ENCODE measurements at places on chromosomes 5 and 9.

DNA sequence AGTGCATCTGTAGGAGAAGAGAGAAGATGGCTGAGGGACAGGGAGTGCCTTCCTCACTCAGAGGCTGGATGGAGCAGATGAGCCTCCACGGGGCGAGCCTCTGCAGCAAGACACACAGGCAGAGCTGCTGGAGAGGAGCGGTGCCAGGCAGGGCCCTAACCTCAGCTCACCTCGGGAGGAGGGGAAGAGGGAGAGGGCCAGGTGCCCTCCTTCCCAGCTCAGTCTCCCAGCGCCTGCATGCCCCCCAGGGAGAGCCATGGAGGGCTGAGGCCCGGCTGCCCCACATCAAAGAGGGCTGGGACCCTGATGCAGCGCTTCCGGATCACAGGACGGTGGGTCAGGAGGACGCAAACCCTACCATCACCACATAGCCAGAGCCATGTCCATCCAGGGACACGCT lies 13.6 kb upstream of the SPATA31E1 start:
- no peak for DNase-seq
- no peak overlapping the region for H3K4me3 ChIP-seq
- H3K27ac ChIP-seq: no peak overlapping the region
- H3K4me1 ChIP-seq: no peaks in the 10 kb centered on the region

DNA sequence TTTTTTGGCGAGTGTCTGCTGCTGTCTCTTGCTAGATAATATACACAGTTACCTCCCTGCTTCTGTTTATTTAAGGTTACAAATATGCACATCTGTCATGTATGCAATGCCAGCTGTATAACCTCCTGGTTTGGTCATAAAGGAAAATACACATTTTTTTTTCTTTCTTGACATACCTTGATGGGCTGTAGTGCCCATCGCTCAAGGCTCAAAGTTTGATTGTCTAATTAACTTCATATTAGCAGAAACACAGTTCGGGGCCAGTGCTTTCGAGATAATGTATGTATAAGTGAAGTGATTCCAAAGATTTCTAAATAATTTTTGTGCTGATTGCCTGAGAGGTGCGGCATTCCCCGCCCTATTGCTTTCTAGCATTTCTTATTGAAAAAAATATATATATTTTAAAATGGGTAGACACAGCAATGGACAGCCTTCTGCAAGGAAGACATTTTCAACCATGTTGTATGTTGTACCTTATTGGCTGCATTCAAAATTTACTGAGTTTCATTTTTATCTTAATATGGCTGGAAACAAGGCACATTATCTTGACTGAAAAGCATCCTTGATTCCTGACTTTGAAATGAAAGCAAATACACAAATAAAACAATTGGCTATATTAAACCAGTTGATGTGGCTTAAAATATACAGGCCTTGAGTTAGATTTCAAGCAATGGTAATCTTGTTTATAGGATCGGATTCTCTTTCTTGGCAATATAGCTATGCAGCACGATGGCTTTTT lies 206.2 kb downstream of the MEF2C start:
- H3K36me3 ChIP-seq: no peaks in the 10 kb centered on the region
- DNase-seq: no peak
- no peak overlapping the region for H3K27ac ChIP-seq
- peaks cover 99% of the 10 kb centered on the region for H3K27me3 ChIP-seq
- H3K4me1 ChIP-seq: peaks cover 32% of the 10 kb centered on the region

DNA sequence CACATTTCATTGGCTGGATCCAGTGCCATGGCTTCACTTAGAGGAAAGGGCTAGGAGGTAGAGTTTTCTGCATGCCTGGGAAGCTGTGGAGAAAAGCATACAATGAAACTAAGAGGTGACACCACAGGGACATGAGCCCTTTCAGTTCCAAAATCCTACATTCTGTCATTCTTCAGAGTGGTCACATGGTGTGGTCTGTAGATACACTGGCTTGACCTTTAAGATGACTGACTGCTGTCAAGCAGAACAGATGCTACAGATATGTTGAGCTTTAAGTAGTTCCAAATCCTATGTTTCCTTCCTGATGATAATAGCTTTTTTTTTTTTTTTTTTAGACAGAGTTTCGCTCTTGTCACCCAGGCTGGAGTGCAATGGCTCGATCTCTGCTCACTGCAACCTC lies 26.2 kb downstream of the DMRT3 start:
- H3K27me3 ChIP-seq: peaks cover 8% of the 10 kb centered on the region
- no peak for DNase-seq
- H3K27ac ChIP-seq: no peak overlapping the region
- no peaks in the 10 kb centered on the region for H3K4me1 ChIP-seq

DNA sequence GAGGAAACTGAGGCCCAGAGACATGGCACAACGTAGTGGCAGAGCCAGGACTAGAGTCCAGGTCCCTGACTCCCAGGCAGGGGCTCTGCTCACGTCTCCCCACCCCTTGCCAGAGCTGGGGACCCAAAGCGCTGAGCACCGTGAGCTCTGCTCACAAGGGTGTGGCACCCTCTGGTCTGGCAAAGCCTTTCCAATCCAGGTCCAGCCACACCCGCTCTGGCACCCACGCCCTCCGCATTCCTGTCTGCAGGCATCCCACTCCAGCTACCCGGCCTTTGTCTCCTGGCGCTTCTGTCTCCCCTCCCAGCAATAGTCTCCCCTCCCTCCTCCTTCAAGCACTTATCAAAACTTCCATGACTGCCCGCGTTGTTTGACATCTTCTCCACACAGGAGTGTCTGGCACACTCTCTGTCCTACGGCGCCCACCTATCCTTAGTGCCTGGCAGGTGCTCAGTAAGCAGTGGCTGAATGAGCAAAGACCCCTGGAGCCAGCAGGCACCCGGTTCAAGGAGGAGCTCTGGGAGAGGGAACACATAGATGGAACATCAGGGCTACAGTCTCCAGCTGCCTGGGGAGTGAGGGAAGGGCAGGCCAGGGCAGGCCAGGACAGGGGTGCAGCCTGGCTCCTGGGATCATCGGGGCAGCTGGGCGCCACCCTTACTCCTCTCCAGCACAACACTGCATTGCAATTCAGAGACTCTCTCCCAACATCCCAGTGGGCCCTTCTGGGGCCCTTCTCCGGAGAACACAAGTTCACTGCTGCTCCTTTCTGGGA lies 12.0 kb downstream of the HIGD2A start:
- DNase-seq: no peak
- H3K4me1 ChIP-seq: peaks cover 31% of the 10 kb centered on the region
- H3K4me3 ChIP-seq: no peak overlapping the region
- H3K27ac ChIP-seq: no peak overlapping the region
- H3K36me3 ChIP-seq: peaks cover 51% of the 10 kb centered on the region

DNA sequence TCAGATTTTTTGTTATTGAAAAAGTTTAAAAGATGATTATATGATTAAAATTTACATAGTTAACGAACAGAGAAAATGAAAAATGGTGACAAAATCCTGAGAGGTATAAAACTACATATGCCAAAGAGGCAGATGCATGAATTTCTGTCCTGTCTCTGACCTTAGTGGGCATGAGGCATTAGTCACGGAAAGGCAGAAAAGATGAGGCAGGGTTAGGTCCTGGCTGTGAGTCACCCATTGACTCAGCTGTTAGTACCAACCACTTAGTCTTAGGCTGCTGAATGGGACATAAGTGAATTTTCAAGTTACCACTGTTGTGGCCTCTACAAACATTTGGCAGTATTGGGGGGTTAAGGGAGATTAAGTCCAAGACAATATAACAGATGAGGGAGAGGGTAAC lies 33.1 kb downstream of the RASA1 start:
- peaks cover 14% of the 10 kb centered on the region for H3K4me1 ChIP-seq
- H3K4me3 ChIP-seq: no peak overlapping the region
- DNase-seq: no peak

GRCh38 chr5:126365446-126366198 lies 57.6 kb upstream of the GRAMD2B start:
- no peak overlapping the region for H3K4me3 ChIP-seq
- DNase-seq: no peak
- no peaks in the 10 kb centered on the region for H3K36me3 ChIP-seq
- peaks cover 5% of the 10 kb centered on the region for H3K4me1 ChIP-seq
- no peaks in the 10 kb centered on the region for H3K27me3 ChIP-seq

GRCh38 chr9:99506747-99507348 lies 284.8 kb downstream of the SEC61B start:
- no peak overlapping the region for H3K27ac ChIP-seq
- H3K36me3 ChIP-seq: no peaks in the 10 kb centered on the region
- no peak overlapping the region for H3K4me3 ChIP-seq
- no peak for DNase-seq
- no peaks in the 10 kb centered on the region for H3K4me1 ChIP-seq

DNA sequence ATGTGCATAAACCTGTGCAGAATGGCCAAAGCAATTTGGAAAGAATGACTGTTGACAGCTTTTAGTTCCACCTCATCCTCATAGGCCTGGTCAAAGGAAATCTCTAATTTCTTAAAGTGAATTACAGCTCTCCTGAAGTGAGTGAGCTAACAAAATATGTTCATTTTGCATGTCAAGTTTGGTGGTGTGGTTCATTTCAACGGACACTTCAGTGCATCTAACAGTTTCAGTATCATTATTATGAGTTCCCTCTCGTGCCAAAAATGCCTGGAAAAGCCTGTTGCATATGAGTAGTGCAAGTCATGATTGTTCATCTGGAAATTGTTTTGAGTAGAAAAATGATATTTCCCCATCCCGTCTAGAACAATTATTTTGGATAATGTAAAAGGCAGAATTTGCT lies 53.2 kb upstream of the HMHB1 start:
- no peak for DNase-seq
- H3K36me3 ChIP-seq: no peaks in the 10 kb centered on the region
- H3K27ac ChIP-seq: no peak overlapping the region
- H3K27me3 ChIP-seq: no peaks in the 10 kb centered on the region
- no peak overlapping the region for H3K4me3 ChIP-seq
- H3K4me1 ChIP-seq: peaks cover 20% of the 10 kb centered on the region

DNA sequence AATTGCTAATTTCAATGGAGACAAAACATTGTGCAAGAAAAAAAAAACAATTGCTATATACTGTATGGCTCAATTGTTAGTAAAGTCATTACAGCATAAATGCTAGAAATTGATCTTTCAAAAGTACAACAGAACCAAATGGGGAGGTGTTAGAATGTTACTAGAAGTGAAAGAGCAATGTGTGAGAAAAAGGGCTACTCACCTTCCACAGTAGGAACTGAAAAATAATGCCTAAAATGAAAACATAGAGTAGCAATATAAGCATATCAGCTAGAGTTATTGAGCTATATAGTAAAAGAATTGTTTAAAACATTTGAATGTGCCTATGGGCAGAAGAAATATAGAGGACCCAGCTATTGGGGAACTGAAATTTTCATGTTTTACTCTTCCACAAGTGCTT lies 10.9 kb upstream of the RXFP3 start:
- H3K4me3 ChIP-seq: no peak overlapping the region
- no peak overlapping the region for H3K27ac ChIP-seq
- no peaks in the 10 kb centered on the region for H3K36me3 ChIP-seq
- H3K4me1 ChIP-seq: no peaks in the 10 kb centered on the region
- no peak for DNase-seq
